ENCODE measurements at places on chromosomes 5 and 9.

DNA sequence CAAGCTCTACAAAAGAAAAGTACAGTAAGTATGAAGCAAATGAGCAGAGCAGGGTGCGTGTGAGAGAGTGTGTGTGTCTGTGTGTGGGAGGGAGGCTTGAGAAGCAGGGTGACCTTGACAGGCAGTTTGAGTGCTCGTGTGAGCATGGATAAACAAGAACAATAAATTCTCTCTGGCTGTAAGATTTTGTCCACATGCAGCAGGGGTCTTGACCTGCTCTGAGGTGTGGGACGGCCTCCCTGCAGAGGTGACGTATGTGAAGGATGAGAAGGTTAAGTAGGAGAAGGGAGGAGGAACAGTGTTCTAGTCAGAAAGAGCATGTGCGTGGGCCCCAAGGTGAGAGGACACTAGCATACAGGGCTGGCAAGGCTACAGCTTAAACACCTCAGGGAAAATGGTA, 49.0 kb downstream of the SPTLC1 start:
- no peak for DNase-seq

GRCh38 chr9:131608493-131609037, 63.2 kb downstream of the PRRT1B start:
- no peak for DNase-seq

DNA sequence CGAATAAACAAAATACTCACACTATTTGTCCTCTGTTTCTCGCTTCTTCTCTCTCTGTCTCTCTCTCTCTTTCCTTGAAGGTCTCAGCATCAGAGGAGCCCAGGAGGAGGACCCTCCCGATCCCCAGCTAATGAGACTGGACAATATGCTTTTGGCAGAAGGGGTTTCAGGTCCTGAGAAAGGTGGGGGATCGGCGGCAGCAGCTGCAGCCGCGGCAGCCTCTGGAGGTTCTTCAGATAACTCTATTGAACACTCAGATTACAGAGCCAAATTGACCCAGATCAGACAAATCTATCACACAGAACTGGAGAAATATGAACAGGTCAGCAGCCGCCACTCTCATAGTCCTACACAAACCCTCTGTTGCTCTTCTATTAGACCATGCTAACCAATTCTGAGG, 168.4 kb downstream of the PBX3 start:
- DNase-seq: no peak

DNA sequence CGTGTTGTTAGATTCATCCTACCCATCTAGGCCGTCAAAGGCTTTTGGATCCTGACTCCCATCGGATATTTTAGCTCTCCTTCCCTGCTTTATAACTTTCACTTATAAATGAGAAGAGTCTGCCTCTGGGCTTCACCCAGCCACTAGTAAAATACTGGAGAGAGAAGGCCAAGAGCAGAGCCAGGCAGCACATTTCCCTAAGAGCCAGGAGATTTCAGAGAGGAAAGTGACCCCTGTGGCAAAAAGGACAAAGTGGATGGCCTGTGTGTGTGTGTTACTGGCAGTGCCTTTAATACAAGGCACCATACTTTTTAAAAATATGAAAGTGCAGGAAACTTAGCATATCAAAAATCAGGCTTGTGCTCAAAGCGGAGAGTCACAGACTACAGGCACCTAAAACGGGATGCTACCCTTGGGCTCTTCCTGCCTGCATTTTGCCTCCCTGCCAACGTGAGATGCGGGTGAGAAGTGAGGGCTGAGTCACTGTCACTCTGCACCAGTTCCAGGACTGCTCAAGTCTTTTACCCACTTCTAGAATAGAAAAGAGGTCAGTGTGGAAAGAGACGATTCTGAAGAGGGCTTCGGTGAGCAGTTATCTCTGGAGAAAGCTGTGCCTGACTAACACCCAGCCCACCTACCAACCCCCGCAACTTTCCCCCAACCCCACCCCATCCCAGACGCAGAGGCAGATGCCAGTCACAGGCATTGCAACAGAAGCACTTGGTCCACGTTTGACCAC, 15.9 kb downstream of the NFIL3 start:
- no peak for DNase-seq

- no peak for DNase-seq
Observed at GRCh38 chr5:73486119-73486899, 11.9 kb upstream of the BTF3 start.

DNA sequence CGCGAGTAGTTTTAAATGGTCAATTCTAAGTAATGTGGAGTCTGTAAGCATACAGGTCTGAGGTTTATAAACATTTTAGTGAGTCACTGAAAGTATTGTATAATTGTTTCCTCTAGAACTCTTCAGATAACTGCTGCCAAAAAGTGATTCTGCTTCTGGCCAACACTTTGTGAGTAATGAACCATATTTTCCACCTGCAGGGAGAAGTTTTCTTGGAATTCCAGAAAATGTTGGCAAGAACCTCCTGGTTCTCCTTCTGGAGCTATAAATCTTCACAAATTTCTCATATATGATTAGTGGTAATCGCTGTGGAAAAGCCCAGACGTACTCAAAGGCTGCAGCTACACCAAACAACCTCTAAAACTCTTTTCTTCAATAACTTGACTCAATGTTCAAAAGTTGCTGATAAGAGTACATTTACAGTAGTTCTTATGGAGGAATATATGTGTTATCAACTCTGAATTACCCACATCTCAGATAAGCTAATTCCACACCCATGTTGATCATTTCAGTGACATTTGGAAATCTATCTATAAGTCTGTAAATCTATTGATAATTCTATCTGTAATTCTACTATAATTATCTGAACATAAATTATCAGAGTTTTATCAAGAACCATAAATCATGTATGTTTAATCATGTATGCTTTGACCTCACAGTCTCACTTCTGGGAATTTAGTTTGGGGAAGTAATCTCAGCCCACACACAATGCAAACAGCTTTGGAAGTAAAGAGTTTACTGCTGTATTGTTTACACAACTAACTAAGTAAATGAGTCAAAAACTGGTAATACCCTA, 74.1 kb downstream of the FNBP1 start:
- DNase-seq: peak; percentile 12

- DNase-seq: no peak
Observed at GRCh38 chr5:55338810-55339243, 31.0 kb downstream of the MTREX start.

DNA sequence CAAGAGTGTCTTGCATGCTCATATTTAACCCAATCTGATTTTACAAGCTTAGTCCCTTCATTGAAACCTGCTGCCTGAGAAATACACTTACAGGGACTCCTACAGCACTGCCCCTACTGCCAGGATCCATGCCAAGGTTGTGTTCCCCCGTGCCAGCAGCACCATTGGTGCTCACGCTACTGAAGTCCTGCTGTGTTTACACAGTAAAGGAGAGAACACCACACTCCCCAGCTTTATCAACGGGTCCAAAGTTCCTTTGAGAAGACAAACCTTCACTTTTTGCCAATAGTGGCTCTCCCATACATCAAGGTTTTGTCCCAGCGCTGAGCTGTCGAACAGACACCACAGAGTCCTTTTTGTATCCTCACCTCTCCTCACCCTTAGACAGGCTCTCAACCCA, 155.1 kb upstream of the WWC1 start:
- DNase-seq: no peak

- DNase-seq: no peak
Observed at GRCh38 chr9:128921881-128922763, 1.3 kb downstream of the PHYHD1 start.

DNA sequence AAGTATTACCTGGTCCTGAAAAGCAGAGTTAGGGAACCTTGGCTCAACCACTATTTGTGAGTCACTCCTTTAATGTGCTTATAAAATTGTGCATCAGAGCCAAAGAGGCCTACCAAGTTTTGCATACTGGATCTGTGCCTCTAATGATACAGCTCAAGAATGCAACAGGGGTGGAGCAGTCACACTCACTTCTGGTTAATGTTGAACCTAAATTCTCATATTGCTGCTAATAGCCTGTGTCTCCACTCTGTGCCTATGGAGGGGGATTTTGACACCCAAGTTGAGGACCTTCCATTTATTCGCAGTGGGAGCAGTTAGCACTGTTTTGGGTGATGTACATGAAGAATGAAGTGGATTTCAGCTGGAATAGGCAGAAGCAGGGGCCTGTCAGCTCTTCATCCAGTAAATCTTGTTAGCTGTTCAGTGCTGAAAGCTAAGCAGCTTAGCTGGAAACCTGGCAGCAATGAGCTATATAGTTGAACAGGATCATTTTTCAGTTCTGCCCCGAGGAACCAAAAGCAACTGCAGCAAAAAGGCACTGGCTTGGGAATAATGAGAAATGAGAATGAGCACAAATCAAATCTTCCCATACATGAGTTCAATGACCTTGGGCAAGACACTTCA, 9.7 kb downstream of the SH3TC2 start:
- no peak for DNase-seq

- DNase-seq: no peak
Observed at GRCh38 chr9:112711050-112711689, 6.7 kb downstream of the INIP start.
